ENCODE measurements at places on chromosomes 16 and 17.

DNA sequence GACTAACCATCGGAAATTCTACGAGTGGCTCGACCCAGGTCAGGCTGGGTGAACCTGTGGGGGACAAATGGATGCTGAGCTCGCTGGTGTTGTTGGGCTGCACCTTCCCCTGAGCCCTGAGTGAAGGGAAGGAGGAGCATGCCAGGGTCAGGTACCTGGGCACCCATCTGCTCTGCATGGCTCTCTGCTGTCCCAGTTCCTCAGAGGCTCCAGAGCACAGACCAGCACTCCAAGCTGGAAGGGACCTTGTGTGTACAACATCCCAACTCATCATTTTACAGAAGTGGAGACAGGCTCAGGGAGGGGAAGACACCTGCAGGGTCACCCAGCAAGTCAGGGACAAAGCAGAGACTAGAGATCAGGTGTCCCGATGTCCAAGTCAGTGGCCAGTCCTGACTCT lies 84.9 kb upstream of the NLRP1 start:
- no peak for DNase-seq

DNA sequence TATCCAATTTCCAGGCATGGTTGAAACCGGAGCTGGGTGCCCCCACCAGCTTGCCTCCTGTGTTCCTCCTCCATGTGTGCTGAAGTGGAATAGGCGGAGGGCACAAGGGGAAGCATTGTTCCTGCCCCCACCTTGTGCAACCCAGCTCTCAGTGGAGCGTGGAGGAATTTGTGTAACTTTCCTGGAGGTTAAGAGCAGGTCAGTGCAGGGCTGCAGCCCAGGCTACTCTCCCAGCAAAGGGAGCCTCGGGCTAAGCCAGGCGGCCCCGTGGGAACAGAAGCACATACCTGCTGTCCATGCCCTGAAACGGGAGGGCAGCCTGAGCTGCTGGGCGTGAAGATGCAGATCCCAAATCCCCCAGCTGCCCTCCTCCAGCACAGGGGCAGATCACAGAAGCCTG lies 158.8 kb upstream of the LHX1 start:
- DNase-seq, result no peak

DNA sequence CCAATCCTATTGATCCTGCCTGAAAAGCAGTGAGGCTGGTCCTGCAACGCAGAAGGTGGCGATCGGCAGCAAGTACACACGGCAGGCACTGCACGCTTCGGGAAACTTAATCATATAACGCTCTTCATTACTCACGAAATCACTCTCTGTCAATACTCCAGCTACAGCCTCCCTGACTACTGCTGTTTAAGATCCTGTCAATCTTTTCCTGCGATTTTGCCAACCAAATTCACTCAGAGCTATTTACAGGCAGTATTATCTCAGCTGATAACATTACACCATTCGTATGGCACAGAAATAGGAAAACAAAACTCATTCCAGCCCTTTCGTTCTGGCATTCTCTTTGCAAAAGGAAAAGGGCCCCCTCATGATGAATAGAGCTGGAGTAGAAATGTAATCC lies 262.4 kb upstream of the CDH8 start:
- no peak for DNase-seq

DNA sequence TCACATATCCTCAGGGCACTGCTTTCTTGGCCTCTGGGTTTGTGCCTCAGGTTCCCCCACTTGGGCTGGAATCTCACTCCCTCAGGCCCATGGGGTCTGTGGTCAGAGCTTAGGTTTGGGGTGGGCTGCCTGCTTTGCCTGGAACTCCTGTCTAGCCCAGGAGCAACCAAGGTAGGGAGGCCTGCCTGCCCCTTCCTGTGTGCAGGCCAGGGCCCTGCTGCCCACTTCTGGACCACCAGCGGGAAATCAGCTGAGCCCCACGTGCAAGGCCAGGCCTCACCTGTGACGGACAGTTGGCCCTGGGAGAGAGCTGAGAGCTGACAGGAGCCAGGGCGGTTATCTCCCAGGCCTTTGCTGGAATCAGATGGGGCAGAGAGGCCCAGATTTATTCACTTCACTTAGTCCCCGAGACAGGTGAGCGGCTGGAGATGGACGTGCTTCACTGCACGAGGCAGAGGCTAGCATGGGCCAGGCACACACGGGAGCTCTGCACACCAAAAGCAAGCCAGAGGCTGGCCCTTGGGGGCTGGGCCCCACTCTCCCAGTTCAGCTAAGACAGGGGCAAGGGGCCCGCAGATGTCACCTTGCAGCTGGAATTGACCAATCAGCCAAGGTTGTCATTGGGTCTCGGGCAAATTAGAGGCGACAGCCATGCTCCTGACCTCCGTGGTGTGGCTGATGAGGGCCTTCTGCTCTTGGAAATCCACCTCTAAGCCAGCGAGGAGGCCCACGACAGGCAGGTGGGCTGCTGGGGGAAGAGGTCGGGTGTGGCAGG lies 49.9 kb upstream of the DOC2B start:
- DNase-seq, result no peak

DNA sequence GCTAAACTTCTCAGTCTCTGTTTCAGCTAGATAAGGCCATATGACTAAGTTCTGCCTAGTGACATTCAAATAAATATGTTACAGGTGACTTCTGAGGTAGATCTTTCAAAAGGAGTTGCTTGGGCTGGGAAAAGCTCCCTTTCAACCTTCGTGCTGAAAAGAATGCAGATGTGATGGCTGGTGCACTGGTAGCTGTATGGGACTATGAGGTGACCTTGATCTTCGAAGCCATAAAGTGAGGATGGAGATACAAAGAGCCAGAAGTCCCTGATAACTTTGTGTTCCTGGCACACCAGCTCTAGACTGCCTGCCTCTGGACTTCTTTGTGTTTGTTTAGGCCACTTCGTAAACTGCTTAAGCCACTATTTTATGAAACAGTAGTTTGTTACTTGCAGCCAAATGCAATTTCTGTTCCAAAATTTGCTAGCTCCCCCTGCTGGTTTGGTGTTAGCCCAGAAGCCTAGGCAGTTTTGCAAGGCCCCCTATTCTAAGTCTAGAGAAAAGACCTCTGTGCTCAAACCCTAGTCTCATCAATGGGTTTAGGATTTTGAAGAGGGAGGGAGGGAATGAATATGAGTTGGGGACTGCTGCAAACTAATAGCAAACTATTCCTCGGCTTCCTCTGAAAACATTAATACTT lies 23.3 kb upstream of the ERCC4 start:
- DNase-seq, result no peak

- no peak for DNase-seq
These were observed 5.7 kb downstream of the MMP15 start for GRCh38 chr16:58031016-58031800.

DNA sequence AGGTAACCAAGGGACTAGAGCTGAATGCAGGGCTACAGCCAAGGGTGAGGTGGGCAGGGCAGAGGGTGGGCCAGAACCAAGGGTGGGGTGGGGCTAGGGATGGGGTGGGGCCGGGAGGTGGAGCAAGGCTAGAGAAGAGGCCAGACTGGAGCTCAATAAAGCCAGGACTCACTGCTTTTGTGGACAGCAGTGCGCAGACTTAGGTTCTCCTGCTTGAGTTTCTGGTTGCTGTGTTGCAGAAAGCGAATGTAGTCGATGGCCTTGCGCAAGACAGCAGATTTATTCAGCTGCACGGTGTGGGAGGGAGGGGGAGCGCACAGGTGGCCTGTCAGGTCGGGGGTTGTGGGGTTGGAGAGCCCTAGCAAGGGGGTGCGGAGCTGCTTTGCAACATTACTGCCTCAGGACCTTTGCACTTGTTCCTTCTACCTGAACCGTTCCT lies 18.7 kb downstream of the SREBF1 start:
- no peak for DNase-seq

DNA sequence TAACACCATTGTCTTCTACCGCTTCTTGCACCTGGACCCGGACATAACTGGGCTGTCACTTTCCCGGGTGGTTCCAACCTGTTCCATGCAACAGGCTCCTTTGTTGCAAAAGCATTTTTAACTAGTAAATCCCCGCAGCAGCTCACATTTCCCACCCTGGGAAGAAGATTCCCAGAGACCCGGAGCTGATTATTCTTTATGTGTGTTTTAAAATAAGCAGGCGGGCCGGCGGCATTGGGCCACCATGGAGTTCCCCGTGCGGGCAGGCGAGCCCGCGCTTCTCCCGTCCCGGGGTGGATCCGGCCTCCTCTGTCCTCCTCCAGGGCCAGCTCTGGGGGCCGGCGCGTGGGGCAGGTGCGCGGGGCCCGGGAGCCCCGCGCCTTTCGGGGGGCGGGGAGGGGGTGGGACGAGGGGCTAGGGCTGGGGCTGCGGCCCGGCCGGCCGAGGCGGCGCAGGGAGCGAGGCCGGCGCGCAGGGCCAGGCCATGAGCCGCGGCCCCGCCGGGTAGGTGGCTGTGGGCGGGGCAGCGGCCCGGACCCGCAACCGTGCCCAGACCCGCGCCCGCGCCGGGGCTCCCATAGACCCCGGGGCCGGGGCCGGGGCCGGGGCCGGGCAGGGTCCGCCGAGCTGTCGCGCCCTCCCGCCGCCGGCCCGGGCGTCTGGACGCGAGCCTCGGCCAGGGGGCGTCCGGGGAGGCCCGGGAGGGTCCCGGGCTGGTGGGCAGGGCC lies 1.7 kb downstream of the CRAMP1 start:
- DNase-seq, result no peak

DNA sequence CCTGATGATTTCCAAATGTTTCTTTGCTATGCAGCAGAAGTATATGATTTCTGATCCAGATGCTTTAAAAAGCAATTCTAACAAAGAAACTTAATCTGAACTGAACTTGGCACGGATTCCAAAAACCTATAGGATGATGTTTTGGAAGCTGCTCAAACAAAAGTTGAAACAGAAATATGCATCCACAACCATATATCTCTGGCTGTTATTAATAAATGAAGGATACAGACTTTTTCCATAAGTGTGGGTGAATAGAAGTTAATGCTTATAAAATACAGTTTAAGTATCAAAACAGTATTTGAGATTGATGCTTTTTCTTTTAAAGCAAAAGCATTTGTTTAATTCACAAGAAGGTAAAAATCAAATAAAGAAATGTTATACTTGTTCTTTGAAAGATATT lies 27.9 kb upstream of the NACA2 start:
- no peak for DNase-seq

All from fibroblast of skin of scalp (primary cell).